ENCODE measurements at places on chromosomes 12 and 14.

- DNase-seq, result no peak
These were observed 316.3 kb downstream of the SLC6A15 start for GRCh38 chr12:84596266-84596665.

- no peak for DNase-seq
These were observed 108.4 kb downstream of the BRMS1L start for GRCh38 chr14:35934499-35934898.

DNA sequence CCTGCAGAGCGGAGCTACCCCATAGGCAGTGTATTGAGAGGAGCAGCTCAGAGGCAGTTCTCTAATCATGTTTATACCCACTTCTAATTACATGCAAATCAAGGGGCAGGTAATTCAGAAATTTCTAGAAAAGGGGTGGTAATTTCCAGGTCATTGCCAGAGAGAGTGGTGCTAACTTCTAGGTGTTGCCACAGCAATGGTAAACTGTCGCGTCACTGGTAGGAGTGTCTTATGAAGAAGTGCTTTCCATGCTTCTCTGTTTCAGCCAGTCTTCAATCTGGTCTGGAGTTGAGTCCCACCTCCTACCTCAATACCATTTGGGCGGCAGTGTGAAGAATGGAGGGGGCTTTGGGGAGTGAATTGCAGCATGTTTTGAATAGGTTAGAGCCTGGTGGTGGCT, 8.5 kb upstream of the AMN1 start:
- no peak for DNase-seq

GRCh38 chr12:23536293-23536692, 413.2 kb downstream of the SOX5 start:
- no peak for DNase-seq

DNA sequence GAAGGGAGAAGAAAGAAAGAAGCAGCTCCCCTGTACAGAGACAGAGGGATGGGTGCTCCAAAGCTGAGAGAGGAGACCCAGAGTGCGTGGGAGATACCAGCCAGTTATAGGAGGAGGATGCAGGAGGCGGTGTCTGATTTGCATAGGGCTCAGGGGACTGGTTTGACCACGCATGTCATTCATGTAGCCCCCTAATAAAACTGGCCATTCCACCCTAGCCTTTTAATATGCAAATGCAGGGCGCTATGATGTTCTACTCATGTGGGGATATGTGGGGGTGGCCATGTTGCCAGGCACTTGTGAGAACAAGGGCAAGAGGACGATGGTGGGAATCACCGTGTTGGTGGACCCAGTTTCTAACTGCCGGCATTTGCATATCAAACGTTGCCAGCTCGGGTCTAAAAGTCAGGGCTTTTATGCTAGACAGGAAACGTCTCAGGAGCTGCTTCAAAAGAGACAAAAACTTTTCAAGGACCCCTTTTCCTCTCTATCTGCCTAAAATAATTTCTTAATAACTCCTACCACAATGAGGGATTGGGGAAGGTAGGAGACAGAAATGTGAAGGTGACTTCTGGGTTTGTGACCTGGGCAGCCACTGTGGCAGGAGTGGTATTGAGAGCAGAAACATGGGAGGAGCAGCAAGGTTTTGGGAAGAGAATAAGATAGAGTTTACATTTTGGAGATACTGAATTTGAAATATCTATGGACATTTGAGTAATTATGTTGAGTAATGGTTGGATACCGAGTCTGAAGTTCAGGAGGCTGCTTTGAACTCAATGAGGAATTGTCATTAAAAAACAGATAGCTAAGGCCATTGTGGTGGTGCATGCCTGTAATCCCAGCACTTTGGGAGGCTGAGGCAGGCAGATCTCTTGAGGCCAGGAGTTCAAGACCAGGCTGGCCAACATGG, 2.2 kb upstream of the ATXN3 start:
- DNase-seq, result no peak

DNA sequence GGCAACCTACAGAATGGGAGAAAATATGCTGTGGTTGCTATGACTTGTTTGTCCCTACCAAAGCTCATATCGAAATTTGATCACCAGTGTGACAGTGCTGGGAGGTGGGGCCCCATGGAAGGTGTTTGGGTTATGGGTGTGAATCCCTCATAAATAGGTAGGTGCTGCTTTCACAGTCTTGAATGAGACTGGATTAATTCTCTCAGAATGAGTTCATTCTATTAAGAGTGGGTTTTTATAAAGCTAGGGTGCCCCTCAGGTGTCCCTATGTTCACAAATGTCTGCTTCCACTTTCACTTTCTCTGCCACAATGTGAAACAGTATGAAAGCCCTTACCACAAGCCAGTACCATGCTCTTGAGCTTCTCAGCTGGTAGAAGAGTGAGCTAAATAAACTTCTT, 133.5 kb downstream of the CPNE8 start:
- no peak for DNase-seq

GRCh38 chr14:21093769-21094681, 4.4 kb downstream of the ZNF219 start:
- no peak for DNase-seq

DNA sequence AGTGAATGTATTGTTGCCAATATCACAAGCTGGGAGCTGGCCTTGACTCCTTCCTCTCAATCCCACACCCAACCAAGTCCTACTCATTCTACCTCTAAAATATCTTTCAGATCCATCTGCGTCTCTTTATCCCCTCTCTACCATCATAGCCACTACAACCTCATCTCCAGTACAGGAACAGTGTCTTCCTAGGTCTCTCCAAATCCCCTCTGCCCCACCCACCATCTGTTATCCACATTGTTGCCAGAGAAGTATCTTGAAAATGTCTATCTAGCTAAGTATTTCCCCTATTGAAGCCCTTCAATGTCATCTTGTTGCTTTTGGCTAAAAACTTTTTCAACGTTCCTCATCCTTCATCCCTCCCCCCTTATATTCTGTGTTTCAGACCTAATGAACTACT, 244.7 kb downstream of the C12orf75 start:
- no peak for DNase-seq

DNA sequence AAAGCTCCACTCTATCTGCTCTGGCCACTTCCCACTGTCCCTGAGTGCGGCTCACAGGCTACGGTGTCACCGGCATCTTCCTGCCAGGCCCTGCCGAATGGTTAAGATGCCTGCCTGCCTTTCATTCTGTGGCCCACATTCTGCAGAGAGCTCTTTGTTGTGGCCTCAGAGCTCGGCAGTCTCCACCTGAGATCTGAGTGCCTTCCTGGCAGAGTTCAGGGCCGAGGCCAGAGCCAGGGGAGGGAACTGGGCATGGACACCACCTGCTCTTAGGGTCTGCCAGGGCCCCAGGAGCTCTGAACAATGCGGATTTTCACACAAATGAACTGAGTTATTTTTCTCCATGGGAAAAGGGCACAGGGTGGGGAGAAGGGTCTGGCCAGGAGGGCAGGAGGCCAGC, 127.2 kb downstream of the RBM19 start:
- DNase-seq, result no peak

DNA sequence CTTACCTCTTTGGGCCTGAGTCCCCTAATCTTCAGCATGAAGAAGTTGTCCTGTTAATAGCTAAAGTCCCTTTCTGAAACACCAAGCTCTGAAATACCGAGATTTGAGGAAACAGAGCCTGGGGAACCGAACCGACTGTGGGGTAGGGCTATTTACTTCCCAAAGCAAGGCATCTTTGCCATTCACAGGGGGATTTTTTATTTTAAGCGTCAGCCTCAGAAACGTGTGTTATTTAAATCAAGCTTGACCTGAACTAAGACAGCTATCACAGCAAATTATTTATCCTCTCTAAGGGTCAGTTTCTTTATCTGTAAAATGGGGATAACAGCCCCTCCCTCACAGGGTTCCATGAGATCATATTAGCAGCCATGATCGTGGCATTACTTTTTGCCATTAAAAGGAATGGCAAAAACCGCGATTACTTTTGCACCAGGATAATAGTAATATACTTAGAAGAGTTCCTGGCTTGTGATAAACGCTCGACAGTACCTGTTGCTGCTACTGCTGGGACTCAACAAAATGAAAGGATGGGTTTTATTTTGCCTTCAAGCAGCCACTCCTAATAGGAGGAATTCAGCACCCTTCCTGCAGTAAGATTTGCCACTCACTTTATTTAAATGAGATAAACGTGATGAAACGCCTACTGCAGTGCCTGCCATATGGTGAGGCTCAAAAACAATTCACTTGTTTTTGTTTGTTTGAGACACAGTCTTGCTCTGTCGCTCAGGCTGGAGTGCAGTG, 1.3 kb upstream of the CORO1C start:
- no peak for DNase-seq

GRCh38 chr14:45249856-45250575, 3.0 kb downstream of the MIS18BP1 start:
- DNase-seq, result peak; percentile 96

- peak; percentile 75 for DNase-seq
These were observed 103.8 kb downstream of the OSBPL8 start for GRCh38 chr12:76455582-76456345.

DNA sequence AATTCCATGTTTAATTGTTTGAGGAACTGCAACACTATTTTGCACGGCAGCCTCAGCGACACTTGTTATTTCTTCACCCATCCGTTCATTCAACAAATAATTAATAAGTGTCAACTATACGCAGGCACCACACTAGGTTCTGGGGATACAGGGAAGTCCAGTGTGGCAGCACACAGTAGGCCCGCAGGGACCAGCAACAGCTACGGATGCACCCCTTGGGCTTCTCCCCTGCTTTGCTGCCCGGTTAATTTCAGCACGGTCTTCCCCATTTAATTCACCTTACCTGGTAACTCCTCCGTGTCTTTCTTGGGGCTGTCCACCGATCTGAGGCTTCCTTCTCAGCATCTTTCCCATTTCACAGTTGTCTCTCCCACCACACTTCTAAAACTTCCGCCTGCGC, 48.3 kb downstream of the ZFP36L1 start:
- DNase-seq, result no peak

DNA sequence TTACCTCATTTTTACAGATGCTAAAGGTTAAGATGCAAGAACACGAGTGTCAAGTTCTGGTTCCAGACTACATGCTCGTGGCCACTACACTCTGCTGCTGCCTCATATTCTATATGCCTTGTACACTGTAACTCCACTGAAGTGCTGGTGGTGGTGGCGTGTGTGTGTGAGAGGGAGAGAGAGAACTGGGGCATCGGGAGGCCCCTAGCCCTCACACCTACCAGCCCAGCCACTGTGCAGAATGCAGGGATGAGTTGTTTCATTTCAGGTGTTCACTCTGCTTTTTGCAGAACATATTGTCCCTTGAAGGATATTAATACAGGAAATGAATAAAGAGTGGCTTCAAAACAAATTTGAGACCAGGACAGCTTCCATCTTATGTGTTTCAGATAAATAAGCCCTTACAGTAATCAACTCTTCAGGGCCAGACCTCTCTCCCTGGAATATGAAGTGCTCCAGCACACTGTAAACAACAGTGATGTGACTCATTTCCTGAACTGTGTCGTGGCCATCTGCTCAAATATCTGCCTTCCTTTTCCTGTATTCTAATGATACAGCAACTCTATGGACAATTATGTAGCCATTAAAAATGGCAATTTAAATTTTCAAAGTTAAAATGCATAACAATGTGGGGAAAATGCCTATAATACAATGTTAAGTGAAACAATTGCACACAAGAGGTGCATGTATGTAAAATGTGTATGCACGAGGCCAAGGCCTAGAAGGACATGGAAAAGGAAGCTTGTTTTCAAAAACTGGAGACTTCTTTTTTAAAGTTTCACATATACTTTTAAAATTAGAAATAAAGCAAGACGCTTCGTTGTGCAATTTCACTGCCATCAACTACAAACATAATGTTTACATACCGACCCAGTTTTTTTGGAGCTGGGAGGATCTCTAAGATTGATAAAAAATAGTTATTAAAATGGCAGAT, 215.4 kb downstream of the PELI2 start:
- peak; percentile 70 for DNase-seq

DNA sequence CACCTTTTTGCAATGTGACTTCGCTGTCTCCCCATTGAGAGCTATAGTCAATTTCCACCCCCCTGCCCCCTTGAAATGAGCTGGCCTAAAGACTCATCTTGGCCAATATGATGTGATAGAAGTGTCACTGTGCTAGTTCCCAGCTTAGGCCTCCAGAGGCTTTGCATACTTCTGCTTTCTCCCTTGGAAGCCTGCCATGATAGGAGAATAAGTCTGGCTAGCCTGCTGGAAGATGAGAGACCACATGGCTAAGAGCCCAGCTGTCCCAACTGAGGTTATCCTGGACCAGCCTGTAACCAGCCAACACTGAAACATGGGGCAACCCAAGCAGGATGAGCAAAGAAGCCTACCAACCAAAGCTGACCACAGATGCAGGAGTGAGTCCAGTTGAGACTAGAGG, 196.9 kb downstream of the GRIN2B start:
- no peak for DNase-seq

DNA sequence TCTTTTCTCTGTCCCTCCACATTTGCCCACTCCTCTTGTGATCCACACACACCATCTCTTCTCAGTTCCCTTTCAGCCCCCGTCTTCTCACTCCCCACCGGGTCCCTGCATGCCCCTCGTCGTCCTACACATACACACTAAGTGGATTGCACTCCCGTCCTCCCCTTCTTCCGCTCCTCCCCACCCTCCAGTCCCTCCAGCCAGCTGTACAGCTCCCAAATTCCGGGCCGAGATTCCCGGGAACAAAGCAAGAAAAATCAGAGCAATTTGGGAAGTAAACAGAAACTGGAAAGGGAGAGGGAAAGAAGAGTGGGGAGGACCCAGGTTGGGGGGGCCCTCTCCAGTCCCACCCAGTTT, 282 bp upstream of the IGFBP6 start:
- no peak for DNase-seq

DNA sequence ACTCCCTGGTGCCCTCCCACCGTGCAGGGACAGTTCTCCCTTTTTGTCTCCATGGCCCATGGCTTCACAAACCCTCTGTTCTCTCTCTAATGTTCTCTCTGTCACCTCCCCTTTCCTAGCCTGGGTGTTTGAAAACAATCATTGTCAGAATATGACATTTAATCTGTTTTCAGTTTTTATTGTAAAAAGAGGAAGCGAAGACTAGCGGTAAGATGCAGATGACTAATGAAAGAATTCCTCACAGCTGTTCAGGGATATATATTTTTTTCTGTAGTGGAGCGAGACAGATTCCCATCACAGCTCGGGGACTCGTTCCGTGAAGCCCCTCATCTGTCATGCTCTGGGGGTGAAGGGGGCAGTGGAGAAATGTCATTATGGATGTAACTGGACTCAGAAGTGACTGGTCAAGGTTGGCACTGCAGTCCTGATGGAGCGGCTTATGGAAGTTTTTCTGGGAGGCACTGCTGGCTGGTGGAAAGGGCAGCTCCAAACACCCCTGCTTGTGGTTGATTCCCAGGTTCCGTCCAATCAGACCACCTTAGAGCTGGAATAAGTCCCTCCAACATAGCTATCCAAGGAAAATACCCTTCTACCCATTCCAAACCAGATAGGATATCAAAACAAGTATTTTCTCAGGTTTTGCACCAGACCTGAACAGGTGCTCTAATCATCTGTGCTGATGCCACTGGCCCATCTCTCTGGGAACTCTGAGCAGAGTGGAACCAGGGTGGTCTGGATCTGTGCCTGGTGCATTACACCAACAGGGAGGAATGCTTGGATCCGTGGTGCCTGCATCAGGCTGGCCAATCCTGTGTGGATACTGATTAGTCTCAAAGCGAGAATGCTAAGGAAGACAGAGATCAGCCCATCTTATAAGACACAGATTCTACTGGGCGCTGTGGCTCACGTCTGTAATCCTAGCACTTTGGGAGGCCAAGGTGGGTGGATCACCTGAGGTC, 84.7 kb downstream of the GPATCH2L start:
- DNase-seq, result no peak

GRCh38 chr12:47160316-47161244, 80.8 kb upstream of the AMIGO2 start:
- DNase-seq, result no peak

- peak; percentile 34 for DNase-seq
These were observed 23.9 kb upstream of the ATP2B1 start for GRCh38 chr12:89732522-89732921.

Measured in fibroblast of gingiva (primary cell).